Mammary epithelial cell (primary cell): ENCODE measurements at places on chromosomes 5 and 9. TPM values are rescaled to one million over a fixed set of nuclear protein-coding genes. Genes with fewer than 3 reads are reported as not detected.

- peak; percentile 97 for DNase-seq
These were observed 29.3 kb downstream of the PRRC2B start for GRCh38 chr9:131423171-131423581.

- no peak for DNase-seq
These were observed 47.8 kb upstream of the PSD2 start for GRCh38 chr5:139747583-139748504.

- no peak for DNase-seq
These were observed 9.4 kb downstream of the DOCK8 start for GRCh38 chr9:224026-224425.

DNA sequence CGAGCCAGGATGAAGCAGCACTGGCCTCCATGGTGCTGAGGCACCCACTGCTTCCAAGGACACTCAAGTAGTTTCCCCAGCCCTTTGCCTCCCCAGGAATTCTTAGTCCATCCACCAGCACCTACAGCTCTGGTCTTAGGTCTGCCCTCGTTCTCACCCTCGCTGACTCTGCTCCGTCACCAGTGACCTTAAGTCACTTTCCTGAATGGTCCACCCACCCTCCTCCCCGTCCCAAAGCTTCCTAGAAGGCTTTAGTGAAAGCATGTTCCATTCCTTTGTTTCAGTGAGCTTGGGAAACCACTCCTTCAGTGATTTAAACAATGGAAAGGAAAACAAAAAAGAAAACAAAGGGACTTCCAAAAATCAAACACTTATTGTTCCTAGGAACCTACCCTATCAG lies 54.6 kb upstream of the MAP3K1 start:
- DNase-seq: no peak

- no peak for DNase-seq
These were observed 119.4 kb downstream of the TLR4 start for GRCh38 chr9:117823576-117823975.

GRCh38 chr9:109926421-109926869 lies 146.4 kb downstream of the PALM2AKAP2 start:
- no peak for DNase-seq

DNA sequence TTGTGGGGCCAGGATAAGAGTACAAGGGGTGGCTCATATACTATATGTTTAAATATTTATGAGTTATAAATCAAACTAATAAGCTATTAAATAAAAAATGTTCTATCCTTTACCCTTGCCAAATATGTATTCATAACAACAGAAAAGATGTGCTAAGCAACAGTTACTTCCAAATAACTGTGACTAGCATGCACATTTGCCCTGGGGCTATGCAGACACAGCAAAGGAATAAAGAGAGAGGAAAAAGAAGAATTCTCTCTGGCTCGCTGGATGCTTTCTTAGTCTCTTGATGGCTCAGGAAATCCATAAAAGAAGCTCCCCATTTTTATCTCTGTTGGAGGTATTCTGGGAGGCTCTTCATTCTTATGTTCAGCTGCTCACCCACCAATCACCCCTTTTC lies 182.4 kb upstream of the ATP10B start:
- DNase-seq: no peak

GRCh38 chr5:76144513-76145274 lies 61.5 kb downstream of the SV2C start:
- no peak for DNase-seq

DNA sequence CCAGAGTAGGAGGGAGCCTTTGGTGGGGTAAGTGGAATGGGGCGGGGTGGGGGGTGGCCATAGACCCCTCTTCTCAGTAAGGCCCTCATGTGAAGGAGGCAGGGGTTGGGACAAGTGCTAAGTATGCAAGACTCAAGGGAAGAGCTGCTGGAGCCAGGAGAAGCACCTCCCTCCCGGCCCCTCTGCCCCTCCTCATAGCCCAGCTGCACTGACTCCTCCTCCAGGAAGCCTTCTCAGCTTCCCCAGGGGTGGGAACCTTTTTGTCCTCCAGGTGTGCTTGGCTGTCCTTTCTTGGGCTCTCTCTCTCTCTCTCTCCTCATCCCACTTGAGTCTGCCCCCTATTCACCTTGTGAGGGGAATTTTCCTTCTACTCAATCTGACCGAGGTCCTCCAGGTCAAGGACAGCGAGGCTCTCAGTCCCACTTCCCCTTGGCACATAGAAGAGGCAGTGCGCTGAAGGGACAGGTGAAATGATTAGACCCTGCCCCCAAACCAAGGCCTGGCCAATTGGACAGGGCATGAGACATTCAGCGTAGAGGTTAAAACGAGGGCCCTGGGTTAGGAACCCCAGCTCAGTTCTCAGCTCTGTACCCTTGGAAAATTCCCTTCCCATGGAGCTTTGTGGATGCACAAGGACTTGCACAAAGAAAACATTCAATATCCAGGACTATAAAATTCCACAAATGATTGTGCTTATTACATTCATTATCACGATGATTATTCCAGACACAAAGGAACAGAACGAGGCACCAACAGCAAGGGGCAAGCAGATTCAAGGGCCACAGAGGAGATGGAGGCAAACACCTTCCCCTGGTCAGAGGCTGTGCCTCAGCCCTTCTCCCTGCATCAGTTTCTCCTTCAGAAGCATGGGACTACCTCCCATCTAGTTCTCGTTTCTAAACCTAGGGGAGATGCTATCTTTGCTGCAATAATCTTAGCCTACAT lies 45.6 kb upstream of the IL17B start:
- no peak for DNase-seq

DNA sequence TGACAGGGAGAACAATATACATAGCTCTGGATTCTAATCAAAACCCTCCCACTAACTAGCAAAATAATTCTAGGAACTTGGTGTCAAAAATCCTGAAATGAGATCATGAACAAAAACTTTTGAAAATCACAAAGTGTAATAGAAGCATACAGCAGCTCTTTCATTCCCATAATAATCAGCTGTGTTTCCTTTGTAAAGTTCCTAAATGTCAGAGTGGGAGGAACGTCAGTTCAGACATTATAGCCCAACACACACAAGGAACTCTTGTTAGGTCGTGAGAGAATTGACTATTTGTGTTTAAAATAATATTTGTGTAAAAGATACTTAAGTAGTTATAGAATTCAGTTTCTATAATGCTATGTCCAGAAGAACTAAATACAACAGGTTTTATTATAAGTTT lies 312.8 kb downstream of the SEMA5A start:
- DNase-seq: no peak

DNA sequence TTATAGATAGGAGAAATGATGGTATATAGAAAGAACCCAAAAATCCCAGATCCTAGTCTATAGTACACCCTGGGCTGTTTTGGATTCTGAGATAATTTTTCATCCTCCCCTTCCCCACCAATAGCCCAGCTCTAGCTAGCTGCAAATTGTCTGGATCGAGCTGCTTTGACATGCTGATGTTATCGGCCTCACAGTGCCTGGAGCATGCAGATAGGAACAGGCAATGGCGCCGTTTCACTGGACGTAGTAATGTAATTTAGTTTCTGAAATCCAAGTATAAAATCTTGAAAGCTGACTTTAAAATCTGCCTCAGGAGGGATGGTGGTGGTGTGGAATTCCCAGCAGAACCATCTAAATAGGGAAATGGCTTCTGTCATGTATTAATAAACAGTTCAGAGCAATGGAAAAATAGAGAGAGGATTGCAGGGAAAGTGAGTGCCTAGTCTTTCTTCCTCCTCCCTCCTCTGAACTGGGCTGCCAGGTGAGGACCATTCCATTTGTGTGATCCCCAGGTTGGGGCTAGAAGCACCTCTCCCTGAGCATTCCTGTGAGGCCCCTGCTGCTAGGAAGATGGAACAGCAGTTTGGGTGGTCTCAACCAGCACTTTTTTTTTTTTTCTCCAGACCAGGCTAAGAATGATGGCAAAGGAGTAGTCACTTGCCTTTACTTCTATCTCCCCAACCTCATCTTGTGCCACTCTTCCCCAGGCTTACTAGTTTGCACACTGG lies 31.9 kb downstream of the FAM219A start:
- no peak for DNase-seq

DNA sequence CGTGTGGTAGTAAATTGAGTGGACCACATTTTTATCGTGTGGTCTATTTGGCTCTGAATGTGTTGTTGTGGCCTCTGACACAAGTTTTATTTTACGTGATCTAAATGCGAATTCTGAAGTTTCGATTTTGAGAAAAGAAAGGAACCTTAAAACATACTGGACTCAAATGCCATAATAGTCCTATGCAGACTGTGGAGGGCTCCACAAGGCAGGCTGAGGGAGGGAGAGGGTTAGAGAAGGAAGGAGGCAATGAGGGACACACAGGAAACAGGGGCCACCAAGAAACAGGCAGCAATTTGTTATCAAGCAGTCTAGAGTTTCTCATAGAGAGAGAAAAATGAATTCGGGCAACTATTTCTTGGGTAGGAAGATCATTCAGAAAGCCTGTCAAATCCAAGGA lies 110.4 kb upstream of the SEMA6A start:
- no peak for DNase-seq

DNA sequence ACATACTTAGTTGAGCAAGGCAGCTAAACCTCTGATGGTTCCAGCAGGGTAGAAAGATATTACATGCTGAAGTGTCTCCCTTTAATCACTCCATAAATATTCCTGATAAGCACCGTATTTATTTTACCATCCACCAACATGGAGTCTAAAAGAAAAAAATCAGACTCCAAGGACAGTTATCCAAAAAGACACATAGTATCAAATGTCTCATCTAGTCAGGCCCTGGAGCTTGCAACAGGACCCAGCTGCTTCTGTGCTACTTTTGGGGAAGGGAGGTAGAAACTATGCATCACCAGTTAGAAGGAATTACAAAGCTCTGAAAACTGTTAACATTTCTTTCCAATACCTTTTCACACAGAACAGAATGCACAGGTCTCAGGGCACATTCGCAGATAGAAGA lies 88.1 kb downstream of the S1PR3 start:
- no peak for DNase-seq

DNA sequence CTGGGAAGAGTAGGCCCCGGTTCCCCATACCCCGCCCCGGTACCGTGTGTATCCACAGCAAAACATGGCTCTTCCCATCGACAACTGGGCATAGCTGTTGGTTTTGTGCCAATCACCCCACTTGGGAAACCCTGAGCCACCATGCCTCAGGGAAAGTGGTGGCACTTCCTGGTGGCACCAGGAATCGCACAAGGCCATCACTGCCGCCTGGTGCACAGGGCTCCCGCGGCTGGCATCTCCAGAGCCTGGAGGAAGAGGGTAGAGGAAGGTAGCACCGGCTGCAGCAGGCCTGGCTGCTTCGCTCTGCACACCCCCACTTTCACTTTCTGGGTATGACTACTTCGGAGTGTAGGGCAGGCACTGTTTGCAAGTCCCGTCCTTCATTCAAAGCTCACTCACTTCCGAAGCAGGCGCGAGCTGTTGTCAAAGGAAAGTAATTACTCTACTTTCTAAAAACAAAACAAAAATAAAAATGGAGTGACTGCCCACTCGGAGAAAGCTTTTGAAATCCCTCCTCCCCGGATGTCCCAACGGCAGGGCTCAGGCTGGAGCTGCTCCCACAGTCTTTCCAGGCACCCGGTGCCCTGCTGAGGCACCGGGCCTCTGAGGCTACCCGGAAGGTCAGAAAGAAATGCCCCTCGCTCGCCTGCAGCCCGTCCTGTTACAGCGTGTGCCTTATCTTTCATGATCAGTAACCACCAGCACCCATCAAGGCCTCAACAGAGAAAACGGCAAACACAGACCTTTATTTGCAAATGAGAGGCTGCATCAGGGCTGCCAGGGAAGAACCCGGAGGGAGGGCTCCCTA lies 2.0 kb downstream of the BRD3 start:
- peak; percentile 67 for DNase-seq

- DNase-seq: peak; percentile 16
These were observed 353.5 kb downstream of the FBXL17 start for GRCh38 chr5:108028412-108028811.

DNA sequence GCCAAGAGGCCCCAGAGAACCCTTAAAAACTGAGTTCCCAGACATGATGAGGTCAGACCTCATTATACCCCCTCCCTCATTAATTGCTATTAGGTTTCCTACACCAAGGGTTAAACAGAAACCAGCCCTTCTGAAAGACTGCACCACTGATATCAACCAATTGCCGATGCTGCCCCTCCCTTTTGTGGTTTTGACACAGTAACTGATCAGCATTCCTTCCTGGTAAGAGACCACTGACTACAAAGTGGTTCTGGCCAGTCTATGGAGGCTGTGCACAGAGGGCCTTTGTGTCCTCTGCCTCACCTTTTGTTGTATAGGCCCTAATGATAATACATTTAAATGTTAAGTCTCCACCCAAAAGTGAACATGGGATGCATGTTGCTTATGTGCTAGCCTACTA lies 201.5 kb downstream of the FRMD3 start:
- peak; percentile 12 for DNase-seq

DNA sequence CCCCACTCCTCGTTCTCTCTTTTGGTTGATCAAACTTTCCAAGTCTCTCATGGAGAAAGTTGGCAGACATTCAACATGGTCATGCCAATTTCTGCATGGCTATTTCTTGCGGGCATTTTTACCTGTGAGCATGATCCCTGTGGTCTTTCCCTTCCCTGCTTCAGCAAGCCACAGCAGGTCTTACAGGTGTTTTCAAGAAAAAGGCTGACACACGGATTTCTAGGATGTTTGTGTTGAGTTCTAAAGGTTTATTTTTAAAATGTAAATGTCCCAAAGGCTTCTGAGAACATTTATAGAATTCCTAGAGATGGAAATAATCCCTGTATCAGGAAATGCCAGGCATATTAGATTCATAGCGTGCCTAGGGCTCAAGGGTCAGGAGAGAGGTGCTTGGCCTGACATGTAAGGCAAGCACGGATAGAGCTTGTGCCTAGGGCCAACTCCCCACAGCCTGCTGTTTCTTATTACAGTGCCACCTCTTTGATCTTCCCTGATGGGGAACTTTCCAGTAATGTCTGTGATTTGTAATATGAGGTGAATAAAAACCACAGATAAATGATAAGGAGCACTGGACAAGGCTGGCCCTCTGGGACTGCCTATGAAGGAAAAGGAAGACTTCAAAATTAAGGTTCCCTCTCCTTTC lies 79.8 kb downstream of the MUSK start:
- DNase-seq: peak; percentile 83

- peak; percentile 21 for DNase-seq
These were observed 91.8 kb upstream of the DMRT1 start for GRCh38 chr9:749716-750115.

DNA sequence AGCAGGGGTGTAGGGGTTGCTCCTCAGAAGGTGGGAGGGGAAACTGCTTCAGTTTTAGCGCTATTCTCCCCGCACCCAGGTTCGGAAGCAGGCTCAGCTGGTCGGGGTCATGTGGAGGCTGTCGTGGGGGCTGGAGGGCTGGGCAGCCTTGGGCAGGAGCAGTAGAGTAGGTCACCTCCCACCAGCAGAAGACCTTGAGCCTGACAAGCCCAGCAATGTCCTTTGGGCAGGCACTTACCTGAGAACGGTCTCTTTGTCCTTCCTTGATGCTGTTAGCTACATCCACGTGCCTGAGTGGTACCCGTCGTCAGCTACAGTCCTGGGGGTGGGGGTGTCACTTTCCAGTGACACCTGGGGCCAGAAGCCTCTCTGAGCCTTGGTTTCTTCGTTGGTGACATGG lies 20.3 kb downstream of the ENHO start:
- no peak for DNase-seq

BTNL8 gene
- not detected in 2 replicates for total RNA-seq

LRRC19 gene
- not detected for total RNA-seq

NUTM2G gene
- not detected for total RNA-seq

IL9 gene
- total RNA-seq: not detected

RNF183 gene
- not detected for total RNA-seq

PPP2R2B gene
- 0.72 and 1.0 TPM in 2 replicates for total RNA-seq

EMB gene
- 52.4 and 72.9 TPM in 2 replicates for total RNA-seq

CLIC3 gene
- total RNA-seq: 27.0 TPM

PPP1R2B gene
- not detected in 2 replicates for total RNA-seq

CTSV gene
- total RNA-seq: 41.3 and 101 TPM in 2 replicates

NUTM2F gene
- not detected for total RNA-seq

WDR38 gene
- not detected for total RNA-seq

DMRT3 gene
- total RNA-seq: not detected
